Stimulated activated CD4-positive, alpha-beta T cell treated with anti-CD3 and anti-CD28 coated beads, Interleukin-15, amount 100 ng/mL, for 24 hours (primary cell): ENCODE measurements at places on chromosomes 5 and 9.
A peak's percentile ranks its signal among the peaks of the same experiment; 100 is the strongest.

DNA sequence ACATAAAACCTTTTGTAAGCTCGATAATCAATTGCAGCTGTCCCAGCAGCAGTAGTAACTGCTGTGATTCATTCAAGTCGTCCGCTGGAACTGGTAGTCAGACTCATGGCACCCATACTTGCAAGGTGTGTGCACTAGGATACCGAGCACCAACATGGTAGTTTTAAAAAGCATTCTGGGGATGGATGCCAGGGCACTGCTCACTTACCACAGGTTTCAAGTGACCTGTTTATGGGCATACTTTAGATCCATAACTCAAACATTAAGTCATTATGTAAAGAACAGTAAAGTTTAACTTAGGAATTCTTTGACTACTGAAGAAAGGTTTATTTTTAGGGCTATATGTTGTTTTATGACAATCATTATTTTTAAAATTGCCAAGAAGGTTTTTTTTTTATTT, 2277.6 kb downstream of the MAT2B start:
- DNase-seq: no peak

DNA sequence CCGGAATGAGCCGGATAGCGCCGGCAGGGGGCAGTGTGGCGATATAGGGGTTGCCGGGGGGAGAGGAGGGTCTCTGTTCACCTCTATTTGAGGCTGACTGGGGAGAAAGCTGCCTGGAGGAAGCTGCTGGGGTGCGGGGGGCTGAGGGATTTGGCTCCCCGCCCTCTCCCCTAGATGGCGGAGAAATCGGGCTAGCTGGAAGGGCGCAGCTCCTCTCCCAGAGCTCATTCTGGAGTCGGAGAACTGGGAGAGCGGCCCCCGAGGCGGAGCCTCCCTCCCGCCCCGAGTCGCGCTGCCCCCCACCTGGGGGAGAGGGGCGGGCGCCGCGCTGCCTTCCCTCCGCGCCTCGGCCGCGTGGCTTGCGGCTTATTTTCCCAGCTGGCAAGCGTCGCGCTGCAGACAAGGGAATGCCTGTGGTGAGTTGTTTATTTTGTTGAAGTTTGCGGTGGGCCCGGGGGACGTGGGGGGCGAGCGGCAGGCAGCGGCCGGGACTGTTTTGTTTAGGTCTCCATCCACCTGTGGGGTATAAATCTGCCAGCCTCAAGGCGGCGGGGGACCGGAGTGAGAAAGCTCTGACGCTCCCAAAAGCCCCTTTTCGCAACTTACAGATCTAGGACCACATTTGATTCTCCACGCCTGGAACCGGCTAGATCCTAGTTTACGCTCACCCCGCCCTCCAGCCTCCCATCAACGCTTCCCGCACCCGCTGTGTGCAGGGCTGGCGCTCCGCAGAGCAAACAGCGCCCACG, 4.1 kb upstream of the RGMB start:
- peak; percentile 60 for DNase-seq

GRCh38 chr5:151696470-151697061, 9.9 kb upstream of the SPARC start:
- DNase-seq: peak; percentile 7

- DNase-seq: no peak
Observed at GRCh38 chr9:16970321-16970720, 99.9 kb upstream of the BNC2 start.

- no peak for DNase-seq
Observed at GRCh38 chr9:3497401-3497800, 28.4 kb downstream of the RFX3 start.

DNA sequence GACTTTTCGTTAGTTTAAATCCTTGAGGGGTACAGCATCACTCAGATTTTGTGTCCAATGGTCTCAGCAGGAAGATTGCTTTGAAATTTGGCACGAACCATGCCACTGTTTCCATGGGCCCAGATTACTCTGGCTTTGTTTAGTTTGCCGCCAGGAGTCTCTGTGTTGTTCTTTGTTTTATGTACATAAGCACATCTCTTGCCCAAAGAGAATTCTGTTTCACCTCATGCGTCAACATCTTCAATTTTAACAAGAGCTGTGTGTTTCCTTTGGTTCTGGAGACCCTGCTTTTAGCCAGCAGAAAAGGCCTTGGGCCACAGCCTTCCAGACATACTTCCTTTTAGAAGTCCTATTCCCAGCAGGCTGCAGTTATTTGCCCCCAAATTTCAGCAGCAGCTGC, 62.4 kb downstream of the TNPO1 start:
- no peak for DNase-seq

DNA sequence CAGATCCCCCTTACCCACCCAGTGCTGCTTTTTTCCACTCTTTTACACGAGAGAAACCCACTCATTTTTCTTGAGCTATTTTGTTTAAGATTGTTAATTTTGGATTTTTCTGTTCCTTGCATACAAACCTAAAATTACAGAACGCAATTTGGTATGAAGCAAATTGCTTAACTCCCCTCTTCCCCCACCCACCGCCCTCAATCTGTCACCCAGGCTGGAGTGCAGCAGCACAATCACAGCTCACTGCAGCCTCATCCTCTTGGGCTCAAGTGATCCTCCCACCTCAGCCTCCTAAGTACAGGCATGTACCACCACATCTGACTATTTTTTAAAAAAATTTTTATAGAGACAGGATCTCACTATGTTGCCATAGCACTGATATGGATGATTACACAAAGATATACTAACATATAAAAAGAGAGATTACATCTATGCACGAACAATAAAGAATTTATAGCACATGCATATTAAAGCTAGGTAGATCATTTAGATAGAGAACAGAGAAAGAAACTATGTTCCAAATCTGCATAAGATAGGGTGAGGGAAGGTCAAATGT, 203.6 kb downstream of the PIK3R1 start:
- no peak for DNase-seq

DNA sequence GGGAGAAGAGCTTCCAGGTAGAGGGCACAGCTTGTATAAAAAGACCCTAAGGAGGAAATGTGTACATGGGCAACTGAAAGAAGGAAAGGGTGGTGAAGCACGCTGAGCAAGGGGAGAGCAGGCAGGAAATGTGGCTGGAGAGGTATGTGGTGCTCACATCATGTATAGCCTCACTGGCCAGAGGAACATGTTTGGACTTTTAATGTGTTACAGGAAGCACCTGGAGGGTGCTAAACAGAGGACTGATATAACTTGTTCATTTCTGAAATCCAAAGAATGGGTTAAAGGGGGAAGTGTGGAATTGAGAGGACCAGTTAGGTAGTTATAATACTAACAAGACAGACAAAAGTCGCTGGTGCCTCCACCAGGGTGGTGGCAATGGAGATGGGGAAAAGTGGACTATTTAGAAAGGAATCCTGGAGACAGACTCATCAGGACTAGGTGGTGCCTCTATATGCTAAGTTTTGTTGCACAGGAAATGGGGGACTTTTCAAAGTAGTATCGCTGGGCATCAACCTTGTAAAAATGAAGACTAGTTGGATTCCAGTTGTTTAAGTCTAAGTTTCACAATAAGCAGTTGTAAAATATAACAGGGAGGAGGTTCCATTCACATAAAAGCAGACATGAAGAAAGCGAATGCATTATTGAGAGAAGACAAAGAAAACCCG, 63.1 kb upstream of the CD180 start:
- DNase-seq: no peak

GRCh38 chr9:78566948-78567675, 270.2 kb downstream of the PSAT1 start:
- no peak for DNase-seq

DNA sequence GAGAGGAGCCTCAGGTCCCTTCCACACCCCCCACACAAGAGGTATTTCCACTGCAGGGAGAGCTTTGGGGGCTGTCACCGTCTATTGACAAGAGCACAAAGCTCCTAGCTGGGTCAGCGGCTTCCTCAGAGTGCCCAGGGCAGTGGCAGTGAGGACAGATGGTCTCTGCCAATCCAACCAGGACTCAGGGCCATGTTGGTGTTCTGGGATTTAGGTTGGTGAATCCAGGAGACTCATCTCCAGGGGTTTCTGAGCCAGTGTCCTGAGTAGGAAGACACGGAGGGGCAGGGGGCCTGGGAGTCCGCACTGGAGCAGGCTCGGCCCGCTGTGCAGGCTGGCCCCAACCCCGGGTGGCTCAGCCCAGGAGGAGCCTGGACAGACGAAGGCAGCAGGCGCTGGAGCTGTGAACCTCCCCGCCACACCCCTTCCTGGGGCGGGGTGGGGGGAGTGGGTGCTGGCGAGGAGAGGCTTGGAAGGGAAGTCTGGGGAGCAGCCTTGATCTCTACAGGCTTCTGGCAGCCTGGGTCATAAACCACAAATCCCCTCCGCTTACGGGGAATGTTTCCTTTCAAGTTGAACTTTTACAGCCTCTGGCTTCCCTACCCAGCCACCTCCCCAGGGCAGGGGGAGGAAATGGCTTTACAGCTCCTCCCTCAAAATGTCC, 19.6 kb downstream of the CRB2 start:
- no peak for DNase-seq

DNA sequence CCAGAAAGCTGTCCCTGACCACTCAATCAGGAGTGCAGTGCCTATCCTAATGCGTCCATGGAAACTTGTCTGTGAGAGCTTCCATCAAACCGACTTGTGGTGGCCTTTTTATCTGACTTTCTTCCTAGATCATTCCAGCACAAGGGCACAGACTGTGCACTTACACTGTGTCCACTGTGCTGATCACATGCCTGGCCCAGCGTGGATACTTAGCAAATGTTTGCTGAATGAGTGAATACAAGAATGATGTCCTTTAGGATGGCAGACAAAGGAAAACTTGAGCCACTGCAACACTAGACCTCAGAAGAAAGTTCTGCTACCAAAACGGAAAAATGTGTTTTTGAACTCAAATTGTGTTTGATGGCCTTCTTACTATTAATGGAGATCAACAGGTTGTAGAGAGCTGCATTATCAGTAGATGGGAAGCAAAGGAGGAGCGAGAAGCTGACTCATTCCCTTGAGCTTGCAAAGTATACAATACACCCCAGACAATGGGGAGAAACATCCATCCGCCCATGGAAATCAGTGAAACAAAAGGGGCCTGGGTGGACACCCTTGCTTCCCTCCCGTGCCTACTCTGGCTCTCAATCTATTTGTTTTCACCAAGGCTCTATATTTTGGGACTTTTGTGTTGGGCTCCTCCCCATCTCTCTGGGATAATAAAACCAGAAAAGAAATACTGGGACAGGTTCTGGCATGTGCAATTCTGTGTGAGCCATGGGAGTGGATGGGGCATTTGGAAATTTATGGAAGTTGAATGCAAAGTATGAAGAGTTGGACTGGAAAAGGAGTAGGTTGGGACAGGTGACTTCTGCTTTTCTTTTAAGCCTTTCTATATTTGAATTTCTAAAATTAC, 76.2 kb upstream of the ZFAND5 start:
- no peak for DNase-seq

DNA sequence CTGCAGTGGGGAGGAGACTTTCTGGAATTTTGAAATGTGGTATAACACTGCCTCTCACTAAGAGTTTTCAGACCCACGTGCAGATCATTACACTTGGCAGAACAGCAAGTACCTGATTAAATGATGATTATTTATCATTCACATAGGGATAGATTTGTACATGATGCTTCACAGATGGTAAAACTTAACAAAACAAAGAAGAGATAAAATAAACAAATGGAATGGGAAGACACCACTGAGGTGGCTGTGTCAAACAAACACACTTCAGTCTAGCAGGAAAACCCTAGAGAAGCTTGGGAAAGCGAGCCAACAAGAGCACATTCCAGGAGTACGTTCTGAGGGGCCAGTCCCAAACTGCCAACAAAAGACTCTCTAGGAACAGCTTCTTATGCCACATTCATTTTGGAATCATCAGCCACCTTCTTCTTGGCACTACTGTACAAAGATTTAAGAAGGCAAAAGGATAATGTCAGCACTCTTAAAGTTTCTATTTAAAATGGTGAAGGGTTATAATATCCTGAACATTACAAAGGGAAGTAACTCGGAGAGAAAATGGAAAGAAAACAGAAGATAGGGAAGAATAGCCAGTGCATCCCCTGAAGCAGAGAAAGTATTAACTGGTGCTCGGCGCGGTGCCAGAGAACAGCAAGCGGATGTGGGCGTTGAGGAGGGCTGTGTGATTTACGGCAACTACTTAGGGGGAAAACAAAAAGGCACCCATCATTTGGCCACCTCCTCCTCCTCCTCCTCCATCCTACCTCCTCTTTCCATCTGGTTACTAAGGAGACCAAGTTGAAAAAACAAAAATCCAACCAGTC, 1.6 kb downstream of the MED27 start:
- peak; percentile 45 for DNase-seq

DNA sequence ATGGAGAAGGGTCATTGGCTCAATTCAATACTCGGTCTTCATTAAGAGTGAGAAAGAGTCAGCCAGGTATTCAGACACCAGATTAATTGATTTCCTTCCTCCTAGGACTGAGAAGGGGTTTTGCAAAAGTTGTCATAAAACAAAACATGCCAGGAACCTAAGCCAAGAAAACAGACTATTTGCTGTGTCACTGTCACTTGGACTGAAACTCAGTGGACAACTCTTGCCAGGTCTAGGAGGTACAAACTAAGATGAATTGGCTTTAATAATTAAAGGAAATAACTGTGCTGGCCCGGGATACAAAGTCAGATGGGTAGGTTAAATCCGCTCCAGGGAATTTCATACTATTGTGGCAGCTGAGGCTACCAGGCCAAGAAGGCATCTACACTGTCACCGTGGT, 71.1 kb upstream of the TBC1D9B start:
- no peak for DNase-seq

DNA sequence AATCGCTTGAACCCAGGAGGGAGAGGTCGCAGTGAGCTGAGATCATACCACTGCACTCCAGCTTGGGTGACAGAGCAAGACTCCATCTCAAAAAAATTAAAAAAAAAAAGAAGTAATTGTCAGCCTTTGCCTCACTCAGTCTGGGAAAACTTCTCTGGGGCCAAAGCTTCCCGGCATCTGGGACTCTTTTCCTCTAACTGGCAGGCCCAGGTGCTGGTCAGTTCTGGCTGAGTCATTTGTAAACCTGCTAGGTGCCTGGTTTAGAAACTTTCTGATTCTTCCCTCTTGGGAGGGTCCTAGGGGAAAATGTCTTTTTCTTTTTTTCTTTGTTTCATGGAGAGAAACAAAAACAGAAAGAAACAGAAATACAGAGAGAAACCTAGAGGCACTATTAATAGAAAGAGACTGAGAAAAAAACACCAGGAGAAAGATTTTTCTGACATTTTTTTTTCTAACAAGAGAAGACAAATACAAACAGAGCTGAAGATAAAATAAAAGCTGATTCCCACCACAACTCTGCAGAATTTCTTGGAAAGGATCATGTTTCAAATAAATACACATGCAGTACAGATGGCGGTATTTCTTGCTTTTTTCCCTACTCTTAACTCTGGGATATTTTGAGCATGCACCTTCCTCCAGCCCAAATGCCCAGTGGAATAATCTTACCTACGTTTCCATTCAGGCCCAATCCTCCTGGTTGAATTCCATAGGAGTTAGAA, 22.1 kb upstream of the UBAP2 start:
- no peak for DNase-seq

DNA sequence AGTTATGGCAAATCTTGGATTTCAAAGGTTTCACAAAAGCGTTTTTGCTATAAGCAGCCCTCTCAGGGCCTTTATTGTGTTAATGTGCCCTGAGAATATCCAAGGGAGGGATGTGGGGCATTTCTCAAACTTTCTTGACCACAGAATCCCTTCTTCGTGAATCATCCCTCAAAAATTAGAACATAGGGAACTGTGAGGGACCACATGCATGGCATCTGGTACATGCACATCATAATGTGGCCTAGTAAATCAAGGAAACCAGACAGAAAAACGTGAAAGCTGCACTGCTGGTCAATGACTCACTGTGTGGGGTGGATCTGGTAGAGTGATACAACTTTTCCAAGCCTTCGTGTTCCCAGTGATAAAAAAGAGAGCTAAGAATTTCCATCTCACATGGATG, 22.4 kb downstream of the DDX31 start:
- peak; percentile 26 for DNase-seq

GRCh38 chr5:2981652-2982051, 230.2 kb upstream of the IRX2 start:
- no peak for DNase-seq

GRCh38 chr9:16272776-16273175, 597.7 kb downstream of the BNC2 start:
- no peak for DNase-seq
